OCI-M1 (cell line): ENCODE measurements at places on chromosomes 5 and 9.

DNA sequence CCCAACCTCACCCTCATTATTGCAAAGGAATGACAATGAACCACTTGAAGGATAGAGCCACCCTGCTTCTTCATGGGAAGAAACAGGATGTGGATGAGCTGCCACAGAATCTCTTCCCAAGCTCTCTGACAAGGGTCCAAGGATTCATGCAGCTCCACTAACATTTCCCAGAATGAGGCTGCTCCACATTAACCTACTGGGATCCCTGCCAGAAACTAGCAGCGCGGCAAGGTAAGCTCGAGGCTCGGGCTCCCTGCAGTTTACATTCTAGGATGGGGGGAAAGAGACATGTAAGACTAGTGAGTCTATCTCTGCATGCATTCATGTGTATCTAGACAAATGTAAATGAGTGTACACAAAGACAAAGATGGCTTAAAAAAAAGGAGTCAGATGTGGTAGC is 12.1 kb downstream of the DCAF12 start:
- DNase-seq: no peak

- no peak for DNase-seq
Observed at GRCh38 chr9:109639674-109640579, 140.1 kb upstream of the PALM2AKAP2 start.

DNA sequence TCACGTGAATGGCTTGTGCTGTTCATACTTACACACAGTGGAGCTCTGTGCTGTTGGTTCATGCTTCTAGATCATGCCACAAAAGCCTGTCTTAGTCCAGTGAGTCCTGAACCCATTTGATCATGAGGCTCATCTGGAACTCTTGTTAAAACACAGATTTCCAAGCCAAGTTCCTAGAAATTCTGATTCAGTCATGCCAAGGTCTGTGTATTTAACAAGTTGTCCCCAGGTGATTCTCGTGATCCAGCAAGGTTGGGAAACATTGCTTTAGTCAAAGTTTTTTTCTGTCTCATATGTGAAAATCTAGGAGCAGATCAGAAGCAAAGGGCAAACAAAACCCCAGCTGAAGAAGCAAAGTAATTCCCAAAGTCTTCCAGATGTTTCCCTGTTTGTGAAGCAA is 112.5 kb upstream of the GAS1 start:
- no peak for DNase-seq

GRCh38 chr9:123542435-123543225 is 186.6 kb downstream of the CRB2 start:
- no peak for DNase-seq

- no peak for DNase-seq
Observed at GRCh38 chr5:84292000-84292642, 92.6 kb downstream of the EDIL3 start.

DNA sequence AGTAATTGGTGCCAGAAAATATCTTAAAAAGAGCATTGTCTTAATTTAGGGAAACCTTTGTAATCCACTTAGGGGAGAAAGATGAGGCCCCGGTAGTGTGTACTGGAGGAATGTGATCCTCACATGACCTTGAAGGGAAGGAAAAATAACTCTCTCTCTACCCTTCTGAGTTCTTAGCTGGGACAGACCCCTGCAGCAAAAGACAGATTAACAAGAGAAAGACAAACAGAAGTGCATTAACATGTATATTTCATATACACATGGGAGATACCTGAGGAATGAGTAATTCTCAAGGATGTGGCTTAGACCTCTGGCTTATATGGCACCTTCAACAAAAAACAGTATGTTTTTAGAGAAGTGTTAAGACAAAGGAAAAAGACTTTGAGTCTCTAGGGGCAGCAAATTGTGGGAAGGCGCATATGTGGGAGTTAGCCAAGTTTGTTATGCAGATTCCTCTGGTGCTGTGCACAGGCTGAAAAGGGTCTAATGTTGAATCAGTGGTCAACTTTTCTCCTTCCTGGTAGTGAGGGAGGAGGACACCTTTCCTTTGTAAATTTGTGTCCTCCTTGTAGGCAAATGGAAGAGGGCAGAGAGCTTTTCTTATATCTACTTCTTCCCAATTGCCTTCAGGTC is 138.8 kb downstream of the LRRC70 start:
- DNase-seq: no peak

GRCh38 chr5:135192351-135192750 is 158.3 kb upstream of the PITX1 start:
- DNase-seq: peak; percentile 23

DNA sequence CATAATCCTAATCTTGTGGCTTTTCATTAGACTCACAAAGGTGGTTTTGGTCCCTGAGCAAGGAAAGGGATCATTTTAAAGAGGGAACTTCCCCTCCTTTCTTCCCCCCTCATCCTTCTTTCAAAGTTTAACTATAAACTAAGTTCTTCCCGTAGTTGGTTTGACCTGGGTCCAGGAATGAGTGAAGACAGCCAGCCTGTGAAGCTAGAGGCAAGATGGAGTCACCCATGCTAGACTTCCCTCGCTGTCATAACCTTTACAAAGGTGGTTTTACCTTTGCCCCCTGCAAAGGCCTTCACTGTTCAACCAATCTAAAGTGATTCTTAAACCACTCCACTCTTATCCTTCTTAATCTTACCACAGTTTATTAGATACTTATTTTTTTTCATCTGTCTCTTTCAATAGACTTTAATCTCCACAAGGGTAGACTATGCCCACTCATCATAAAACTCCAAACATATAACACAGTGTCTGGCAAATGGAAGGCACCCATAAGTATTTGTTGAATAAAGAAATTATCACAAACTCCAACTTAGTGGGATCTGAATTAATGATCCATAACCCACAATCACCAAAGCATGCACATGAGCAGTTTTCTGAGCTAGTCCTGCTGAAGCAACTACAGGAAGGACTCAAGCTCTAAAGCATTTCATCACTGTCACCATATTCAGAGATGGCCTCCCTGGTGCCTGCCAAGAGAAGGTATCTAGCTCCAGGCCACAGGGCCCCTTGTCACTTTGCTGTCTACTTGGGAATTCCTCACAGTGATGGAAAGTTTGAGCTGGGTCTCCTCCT is 369.0 kb downstream of the SPOCK1 start:
- DNase-seq: no peak
